NK-92 treated with Interleukin-12 subunit alpha and Interleukin-12 subunit beta, amount 100 ng/mL, for 24 hours (cell line): ENCODE measurements at places on chromosomes 11 and 22.

- DNase-seq = no peak
Observed at GRCh38 chr11:6481924-6482275, 599 bp downstream of the TIMM10B start.

DNA sequence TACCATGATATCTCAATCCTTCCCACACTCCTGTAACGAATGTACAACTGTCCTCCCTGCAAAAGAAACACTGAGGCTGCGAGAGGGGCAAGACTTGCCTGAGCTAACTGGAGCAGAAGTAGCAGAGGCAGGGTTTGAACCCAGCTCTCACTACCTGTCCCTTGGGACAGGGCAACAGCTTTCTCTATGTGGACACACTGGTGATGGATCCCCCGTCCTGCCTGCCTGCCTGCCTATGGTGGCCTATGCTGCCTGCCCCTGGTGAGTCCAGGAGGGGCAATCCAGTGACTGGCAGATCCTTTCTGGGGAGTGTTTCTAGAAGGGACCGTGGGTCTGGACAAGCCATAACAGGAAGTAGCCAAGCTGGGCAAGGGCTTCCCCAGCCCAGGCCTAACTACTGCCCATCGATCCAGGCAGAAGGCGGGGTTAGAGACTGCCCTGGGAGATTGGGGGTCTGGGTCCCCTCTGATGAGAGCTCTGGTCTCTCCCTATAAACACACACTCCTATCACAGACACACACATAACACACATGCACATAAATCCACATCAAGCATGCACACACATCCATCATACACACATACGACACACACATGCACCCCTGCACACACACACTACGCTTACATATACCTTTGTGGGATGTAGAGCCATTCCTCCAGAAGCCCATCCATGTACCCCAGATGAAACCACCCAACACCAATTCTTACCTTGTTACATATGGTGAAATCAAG lies 1.1 kb upstream of the EMID1 start:
- no peak for DNase-seq

- DNase-seq = no peak
Observed at GRCh38 chr11:71238285-71238875, 14.0 kb downstream of the SHANK2 start.

DNA sequence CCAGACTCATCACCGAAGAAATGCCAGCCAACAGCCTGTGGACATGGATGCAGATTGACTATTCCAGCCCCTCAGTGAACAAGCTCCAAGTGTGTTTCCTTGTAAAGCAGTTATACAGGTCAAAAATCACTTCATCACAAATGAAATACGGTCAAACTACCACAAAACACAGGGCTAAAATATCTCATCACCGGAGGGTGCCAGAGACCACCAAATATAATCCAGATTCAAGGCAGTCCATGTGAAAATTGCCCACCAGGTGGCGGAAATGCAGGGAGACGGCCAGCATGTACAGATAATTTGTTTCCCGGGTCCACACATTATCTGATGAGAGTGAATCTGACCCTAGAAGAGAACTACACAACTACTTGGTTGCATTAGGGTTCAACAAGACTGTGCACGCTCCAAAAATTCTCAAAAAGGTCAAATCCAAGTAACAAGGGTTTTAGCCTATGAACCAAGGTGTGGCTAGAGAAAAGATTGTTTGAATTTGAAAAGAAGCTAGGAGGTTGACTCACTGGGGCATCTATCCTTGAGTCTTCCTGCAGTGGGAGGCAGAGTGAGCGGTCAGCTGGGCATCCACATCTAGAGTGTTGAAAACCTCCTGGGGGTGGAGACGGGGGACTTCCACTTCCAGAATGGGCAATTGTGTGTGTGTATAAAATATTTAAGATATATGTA lies 71.7 kb downstream of the IGLL5 start:
- peak; percentile 28 for DNase-seq

- DNase-seq = no peak
Observed at GRCh38 chr22:25161916-25162530, 37.6 kb upstream of the CRYBB3 start.

- DNase-seq = peak; percentile 17
Observed at GRCh38 chr22:32475468-32476010, 928 bp downstream of the FBXO7 start.

GRCh38 chr11:74755395-74755995 lies 6.8 kb downstream of the RNF169 start:
- no peak for DNase-seq

GRCh38 chr11:85673393-85673792 lies 8.5 kb upstream of the CREBZF start:
- DNase-seq = peak; percentile 7

DNA sequence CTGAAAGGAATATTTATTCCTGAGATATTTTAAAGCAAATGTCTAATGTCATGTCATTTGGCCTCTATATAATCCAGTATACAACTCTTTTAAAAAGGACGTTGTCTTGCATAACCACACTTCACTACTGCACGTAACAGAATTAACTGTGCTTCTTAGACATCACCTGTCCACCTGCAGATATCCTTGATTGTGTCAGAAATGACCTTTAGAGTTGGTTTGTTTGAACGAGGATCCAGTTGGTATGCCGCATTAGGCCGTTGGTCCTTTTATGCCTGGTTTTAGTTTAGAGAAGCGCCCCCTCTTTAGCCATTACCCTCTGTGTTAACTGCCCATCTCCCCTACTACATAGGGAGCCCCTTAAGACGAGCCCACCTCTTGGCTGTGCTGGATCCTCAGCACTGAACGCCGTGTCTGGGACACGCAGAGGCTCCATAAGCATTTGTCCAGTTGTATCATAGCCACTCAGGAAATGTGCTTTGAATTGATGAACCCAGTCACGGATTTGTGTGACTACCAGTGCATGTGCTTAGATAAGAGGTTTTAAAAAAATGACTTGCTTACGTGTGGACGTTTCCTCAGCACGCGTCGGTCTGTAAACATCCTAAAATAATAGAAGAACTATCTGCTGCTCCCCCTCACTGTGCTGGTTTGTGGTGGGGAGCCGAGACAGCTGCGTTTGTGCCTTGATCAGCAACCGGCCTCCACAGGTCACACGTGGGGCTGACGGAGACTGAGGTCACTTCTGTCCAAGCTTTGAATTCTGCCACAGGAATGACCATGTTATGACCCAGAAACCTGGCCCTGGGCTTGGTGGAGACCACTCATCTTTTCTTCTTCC lies 4.0 kb downstream of the MICAL2 start:
- DNase-seq = no peak

- no peak for DNase-seq
Observed at GRCh38 chr11:96329419-96329818, 13.6 kb downstream of the MAML2 start.

GRCh38 chr11:114274637-114275036 lies 21.6 kb upstream of the NNMT start:
- no peak for DNase-seq

DNA sequence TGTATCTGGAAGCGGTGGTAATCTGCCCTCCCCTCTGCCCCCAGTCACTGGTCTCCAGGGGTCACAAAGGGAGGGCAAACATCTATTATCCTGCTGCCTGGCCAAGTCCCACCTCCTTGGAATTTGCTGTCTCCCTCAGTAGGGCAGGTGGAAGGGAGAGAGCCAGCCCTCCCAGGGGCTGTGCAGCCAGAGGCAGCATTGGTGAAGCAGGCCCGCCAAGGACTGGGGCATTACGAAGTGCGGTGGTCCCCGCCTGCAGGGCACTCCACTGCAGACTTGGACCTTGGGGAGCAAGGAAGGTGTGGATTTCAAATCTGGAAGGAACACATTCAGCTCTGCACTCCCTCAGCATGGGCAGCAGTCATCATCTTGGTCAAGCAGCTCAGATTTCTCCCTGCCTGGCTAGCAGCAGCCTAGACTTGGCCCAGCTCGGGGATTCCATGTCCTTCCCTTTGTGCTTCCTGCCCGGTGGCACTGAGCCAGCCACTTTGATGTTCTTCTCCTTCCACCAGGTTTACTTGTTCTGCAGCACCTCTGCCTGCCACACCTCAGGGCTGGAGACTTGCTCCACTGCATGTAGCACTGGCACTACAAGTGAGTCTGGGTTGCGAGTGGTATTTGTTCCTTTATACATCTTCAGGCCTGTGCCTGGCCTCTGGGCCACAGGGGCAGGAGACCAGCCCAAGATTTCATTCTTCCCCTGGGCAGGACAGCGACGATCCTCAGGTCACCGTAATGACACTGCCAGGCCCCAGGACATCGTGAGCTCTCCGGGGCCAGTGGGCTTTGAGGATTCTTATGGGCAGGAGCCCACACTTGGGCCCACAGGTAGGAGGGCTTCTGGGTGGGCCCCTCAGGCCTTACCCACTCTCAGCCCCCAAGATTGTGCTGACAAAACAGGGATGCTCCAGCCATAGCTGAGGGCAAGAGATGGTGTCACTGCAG lies 7.4 kb downstream of the ZP1 start:
- DNase-seq = no peak

- DNase-seq = no peak
Observed at GRCh38 chr22:50243685-50244419, 971 bp downstream of the TUBGCP6 start.

DNA sequence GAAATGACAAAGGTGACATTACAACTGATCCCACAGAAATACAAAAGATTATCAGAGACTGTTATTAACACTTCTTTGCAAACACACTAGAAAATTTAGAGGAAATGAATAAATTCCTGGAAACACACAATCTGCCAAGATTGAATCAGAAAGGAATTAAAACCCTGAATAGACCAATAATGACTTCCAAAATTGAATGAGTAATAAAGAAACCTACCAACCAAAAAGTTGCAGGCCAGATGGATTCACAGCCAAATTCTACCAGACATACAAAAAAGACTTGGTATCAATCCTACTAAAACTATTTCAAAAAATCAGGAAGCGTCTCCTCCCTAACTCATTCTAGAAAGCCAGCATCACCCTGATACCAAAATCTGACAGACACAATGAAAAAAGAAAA lies 17.2 kb downstream of the RAB38 start:
- no peak for DNase-seq

DNA sequence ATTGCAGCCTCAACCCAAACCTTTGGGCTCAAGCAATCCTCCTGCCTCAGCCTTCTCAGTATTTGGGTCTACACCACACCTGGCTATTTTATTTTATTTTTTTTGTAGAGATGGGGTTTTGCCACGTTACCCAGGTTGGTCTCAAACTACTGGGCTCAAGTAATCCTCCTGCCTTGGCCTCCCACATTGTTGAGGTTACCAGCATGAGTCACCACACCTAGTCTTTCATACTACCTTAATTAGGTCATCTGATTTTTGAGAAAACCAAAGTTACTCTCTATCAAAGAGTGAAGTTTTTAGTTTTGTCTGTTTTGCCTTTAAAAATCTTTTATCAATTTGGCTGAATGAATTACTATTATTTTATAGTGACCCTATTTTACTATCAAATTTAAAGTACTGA lies 335.6 kb upstream of the LRRC4C start:
- DNase-seq = no peak

GRCh38 chr22:39873965-39874364 lies 19.6 kb downstream of the ENTHD1 start:
- no peak for DNase-seq

DNA sequence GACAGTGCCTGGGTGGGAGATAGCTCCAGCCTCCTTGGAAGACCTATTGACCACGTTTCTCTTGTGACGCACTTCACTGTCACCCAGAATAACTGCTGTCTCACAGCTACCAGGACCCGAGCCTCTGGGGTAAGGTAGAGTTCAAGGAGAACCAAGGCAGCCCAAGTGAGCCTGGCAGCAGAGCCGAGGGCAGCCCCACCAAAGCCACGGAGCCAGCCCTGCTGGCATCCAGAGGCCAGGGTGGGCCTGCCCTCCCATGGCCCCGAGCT lies 32.8 kb downstream of the RSPH14 start:
- no peak for DNase-seq

DNA sequence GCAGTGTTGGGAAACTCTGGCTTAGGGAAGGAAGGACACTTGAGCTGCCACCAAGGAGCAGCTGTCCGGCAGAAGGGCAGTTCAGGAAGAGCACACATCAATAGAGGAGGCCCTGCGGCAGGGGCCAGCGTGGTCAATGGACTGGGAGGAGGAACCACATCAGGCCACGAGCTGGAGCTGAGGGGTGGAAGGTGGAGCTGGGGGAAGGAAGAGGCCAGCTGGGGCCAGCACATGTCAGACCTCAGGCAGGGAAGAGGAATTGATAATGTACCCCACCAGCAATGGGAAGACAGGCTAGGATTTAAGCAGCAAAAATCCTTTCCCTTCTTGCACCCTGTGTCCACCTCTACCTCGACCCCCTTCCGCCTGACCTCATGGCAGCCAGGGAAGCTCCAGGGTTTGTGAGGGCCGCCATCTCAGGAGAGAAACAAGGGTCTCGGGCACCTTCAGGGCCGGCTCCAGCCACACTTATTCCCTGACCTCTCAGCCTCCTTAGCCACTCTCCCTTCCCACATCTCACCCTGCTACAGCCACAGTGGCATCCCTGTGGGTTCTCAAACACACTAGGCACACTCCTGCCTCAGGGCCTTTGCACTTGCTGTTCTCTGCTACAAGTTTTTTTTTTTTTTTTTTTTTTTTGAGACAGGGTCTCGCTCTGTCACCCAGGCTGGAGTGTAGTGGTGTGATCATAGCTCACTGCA lies 157.8 kb upstream of the GRK3 start:
- DNase-seq = no peak

GRCh38 chr11:203945-204586 lies 3.1 kb downstream of the BET1L start:
- DNase-seq = no peak

GRCh38 chr11:131481971-131482370 lies 111.6 kb downstream of the NTM start:
- DNase-seq = no peak

DNA sequence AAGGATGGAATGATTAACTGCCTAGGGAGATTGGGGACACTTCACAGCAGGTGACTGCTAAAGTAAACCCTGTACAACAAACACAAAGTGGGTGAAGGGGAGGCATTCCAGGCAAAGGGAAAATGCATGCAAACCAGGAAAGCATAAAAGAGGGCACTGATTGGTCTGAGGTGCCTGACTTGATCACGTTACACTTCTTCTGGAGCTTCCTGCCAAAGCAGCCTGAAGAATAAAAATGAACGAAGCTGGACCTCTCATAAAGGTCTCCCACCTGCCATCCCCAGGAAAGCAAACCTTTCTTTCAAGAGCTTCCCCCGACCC lies 46.7 kb upstream of the SCUBE2 start:
- no peak for DNase-seq

- DNase-seq = no peak
Observed at GRCh38 chr11:1077417-1078119, 2.9 kb downstream of the MUC2 start.

GRCh38 chr11:35387111-35387982 lies 32.0 kb downstream of the SLC1A2 start:
- no peak for DNase-seq

GRCh38 chr11:10436224-10436623 lies 18.8 kb upstream of the AMPD3 start:
- no peak for DNase-seq

DNA sequence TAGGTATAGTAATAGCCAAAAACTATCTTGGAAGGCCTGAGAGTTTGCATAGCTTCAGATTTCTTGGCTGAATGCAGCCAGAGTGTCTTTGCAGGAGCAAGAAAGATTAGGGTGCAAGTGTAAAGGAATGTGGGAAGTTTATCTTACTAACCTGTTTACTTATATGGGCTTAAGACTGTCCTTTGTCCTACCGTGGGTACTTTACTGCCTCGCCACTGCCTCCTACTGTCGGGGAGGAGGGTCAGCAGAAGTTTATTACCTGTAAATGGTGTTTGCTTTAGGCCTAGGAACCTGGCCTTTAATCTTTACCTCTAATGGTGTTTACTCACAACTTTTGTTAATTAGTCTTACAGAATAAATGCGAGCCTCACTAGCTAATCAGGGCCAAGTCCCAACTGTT lies 633.8 kb downstream of the DLG2 start:
- DNase-seq = no peak
